Activated CD4-positive, CD25-positive, alpha-beta regulatory T cell treated with anti-CD3 and anti-CD28 coated beads, Interleukin-2, amount 50 U/mL, for 16 hours (primary cell): ENCODE measurements at places on chromosomes 6 and 20.
A peak's percentile ranks its signal among the peaks of the same experiment; 100 is the strongest.

DNA sequence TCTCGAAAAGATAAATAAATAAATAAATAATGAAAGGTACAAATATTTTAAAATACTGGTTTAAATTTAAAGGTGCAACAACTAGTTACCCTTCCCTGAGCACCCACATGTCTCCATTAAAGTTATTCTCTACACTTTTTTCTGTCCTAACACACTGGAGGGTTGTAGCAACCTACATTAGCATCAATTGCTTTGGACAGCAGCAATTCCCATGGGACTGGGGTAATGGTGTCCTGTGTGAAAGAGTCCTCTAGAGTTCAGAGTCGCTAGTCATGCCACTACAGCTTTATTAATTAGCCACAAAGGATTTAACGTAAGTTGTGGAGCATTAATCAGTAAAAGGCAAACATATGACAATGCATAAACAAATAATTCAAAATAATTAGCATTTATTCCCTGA, 14.1 kb upstream of the CD24 start:
- no peak for DNase-seq

- DNase-seq: no peak
Observed at GRCh38 chr6:68711386-68712000, 76.4 kb downstream of the ADGRB3 start.

DNA sequence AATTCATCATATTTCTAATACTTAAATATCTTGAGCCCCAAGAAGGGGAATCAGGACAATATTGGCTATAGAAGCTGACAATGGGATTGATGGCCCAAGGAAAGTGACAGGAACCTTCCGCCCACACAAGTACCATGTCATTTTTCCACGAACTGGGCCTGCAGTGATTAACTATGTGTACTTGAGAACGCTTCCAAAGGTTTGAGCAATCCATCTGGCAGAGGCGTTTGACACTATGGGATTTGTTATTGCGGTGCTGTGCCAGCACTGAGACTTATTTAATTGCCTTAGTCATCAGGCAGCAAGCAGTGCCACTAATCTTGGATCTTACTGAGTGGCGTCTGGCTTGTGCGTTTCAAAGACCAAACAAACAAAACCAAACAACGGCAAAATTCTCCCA, 135.6 kb upstream of the UST start:
- DNase-seq: no peak

DNA sequence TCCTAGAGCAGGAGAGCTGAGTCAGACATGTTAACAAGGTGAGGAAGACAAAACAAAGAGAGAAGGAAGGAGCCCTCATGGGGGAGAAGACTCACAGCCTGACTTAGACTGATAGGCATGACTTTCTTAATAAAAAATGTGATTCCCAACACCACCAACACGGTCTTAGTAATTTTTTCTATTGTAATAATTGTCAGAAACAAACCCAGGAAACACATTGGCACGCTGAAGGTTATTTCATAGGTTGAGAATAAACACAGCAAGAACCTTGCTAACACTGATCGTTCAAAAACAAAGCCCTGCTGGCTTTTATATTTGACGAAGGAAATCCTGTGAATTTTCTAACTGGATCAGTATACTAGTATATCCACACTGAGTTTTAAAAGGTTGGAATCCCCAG, 286.8 kb downstream of the HACE1 start:
- no peak for DNase-seq

GRCh38 chr6:155261111-155261900, 2.5 kb upstream of the CLDN20 start:
- DNase-seq: no peak

GRCh38 chr6:1584996-1585668, 24.6 kb upstream of the FOXC1 start:
- no peak for DNase-seq

GRCh38 chr6:87393026-87393622, 14.6 kb upstream of the CFAP206 start:
- DNase-seq: peak; percentile 10

DNA sequence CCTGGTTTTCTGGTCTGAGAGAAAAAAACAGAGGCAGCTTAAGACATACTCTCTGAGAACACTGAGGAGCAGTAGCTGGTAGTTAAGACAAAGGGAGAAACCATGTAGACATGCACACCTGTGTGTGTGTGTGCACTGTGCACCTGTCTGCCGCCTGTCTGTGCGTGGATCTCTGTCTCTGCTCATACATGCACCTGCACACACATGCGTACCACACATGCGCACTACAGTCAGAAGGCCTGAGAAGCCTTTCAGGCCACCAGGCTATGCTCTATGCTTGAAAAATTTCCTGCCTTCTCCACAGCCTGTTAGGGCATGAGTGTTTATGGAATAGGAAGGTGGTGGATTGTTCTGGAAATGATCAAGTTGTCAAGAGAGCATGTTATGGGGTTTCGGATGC, 103.5 kb downstream of the CDH4 start:
- no peak for DNase-seq

DNA sequence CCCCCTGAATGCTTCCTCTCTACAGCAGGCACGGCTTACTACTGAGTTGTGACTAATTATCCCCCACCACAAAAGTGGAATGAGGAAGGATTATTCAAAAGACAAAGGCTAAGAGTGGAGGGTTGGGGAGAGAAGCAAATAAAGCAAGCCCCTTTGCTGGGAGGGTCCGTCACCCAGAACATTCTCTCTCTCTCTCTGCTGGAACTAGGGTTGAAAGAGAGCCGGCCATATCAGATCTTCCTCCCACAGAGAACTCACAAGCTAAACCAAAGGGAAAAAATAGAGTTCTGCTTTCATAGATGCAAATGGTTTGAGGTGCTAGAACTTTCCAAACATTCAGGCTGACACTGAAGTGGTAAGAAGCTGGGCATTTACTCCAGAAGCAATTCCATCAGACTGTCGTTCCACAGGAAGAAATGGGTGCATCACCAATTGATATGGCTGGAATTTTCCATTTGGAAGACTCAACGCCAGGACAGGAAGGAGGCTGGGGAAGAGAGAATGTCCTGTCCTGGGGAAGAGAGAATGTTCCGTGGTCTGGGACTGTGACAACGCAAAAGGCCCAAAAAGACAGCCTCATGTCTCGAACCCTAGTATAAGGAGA, 7.9 kb downstream of the ZMYND8 start:
- no peak for DNase-seq

- DNase-seq: no peak
Observed at GRCh38 chr6:48377115-48377514, 266.1 kb upstream of the PTCHD4 start.

DNA sequence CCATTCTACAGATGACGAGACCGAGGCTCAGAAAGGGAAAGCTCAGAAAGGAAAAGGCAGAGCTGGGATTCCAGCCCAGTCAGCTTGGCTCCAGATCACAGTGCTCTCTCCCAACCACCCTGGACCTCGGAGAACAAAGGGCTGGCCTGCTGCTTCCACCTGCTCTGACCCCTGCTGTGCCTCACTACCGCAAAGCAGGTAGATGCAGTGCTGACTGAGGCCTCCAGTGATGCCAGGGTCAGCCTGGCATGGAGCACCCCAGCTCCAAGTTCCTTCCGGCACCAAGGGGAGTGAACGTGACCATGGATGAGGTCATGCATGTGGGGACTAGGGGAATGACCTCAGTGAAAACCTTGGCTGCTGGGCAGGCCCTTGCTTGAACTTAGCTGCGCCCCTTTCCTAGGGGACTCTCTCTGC, 20.7 kb upstream of the TLDC2 start:
- no peak for DNase-seq

GRCh38 chr6:148069256-148069655, 273.4 kb upstream of the SASH1 start:
- no peak for DNase-seq

DNA sequence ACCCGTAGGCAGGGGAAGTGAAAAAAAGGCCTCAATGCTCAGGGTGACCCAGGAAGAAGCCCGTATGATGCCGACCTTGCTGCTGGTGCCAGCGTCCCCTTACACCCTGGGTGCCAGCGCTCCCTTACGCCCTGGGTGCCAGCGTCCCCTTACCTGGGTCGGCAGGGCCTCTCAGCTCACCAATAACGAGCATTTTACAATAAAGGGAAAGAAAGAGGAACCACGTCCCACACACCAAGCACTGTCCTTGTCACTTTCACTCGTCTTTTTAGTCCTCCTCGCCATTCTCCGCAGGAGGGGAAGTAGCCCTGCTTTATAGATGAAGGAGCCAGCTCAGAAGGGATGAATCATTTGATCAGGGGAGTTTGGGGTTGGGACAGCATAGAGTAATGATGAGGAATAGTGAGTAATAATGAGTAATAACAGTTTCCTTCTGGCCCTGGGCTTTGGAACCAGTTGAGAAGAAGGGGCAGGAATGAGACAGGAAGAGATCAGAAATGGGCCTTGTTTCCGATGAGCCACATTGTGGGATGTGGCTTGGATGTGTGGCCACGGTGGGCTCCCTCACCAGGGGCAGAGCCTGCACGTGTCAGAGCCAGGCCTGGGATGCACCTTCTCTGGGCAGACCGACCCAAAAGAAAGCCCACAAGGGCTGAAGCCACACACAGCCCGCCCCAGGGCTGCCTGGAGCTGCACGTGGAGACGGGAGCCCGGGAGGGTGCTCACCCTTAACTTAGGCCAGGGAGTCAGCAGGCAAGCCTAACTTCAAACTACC, 75.7 kb downstream of the SYNJ2 start:
- no peak for DNase-seq

- no peak for DNase-seq
Observed at GRCh38 chr6:111050261-111051023, 36.9 kb upstream of the SLC16A10 start.

GRCh38 chr6:5302995-5303622, 41.8 kb downstream of the FARS2 start:
- DNase-seq: peak; percentile 50

DNA sequence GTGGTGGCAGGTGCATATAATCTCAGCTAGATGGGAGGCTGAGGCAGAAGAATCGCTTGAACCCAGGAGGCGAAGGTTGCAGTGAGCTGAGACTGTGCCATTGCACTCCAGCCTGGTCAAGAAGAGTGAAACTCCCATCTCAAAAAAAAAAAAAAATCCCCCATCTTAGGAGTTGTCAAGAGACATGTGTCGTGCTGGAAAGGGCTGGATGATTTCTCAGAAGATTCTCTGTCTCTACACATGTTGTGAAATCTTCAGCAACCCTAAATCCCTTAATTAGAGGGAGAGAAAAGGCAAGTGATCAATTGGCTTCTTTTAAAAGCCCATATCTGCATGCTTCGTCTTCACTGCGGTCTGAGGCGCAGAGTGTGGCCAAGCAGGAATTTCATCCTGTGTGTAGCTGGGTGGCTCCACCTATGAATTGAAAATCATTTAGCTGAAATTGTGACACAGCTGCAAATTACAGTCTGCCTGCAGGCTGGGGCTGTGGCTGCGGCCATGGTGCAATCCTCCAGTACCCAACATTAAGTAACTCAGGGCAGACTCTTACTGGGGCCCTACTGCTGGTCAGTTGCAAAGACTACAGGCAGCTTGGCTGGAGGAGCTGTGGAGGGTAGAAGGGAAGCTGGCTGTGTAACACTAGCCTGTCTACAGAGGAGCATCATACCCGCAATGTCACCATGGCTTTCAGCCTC, 3.2 kb upstream of the TGM3 start:
- DNase-seq: no peak

DNA sequence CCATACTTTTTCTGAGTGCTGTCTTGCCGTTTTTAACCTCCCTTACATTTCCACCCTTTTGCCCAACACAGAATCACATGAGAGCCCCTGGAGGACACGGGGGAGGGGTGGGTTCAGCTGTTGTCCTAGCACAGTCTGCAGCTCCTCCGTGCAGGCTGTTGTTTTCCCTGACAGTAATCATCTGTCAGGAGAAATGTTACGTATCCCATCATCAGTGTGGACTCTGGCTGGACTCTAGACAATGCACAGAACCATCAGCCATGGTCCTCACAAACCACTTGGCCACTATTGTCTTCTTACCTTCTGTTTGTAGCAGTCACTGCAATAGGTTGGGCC, 92.1 kb downstream of the RIN2 start:
- DNase-seq: no peak

GRCh38 chr6:40343318-40343876, 243.8 kb downstream of the LRFN2 start:
- DNase-seq: no peak

- DNase-seq: no peak
Observed at GRCh38 chr6:122028933-122029522, 370.4 kb upstream of the HSF2 start.

- no peak for DNase-seq
Observed at GRCh38 chr6:162728197-162728596, 423 bp downstream of the PACRG start.

- no peak for DNase-seq
Observed at GRCh38 chr6:66533921-66534404, 826.9 kb upstream of the EYS start.

GRCh38 chr6:167839755-167840154, 13.0 kb downstream of the AFDN start:
- DNase-seq: no peak

GRCh38 chr6:138654715-138655634, 118.6 kb upstream of the CCDC28A start:
- DNase-seq: no peak

- DNase-seq: no peak
Observed at GRCh38 chr6:155623450-155624178, 168.0 kb upstream of the NOX3 start.

DNA sequence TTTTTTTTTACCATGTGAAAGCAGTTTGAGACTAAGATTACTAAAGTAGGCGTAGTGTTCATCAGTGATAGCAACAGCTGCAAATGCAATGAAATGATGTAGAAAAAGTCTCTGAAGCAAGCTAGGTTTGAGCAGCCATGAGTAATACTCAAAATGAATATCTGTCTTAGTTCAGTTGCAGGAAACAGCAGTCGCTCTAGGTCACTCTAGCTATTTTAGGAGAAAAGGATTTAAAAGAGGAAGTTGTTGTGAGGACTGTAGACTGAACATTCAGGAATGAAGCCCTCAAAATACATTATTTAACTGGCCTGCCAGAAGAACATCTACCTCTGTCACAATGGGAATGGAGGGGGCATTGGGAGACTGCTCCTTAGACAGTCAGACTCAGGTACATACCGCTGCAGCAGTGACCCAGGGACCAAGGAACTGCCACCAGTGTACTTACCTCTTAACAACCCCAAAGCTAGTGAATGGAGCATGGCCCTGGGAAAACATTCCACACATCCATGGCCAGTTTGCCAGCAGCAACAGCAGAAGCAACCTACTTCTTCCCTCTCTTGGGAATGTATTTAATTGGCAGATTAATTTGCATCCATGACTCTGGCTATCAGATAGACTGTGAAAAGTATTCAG, 243.0 kb upstream of the KHDRBS2 start:
- DNase-seq: no peak

DNA sequence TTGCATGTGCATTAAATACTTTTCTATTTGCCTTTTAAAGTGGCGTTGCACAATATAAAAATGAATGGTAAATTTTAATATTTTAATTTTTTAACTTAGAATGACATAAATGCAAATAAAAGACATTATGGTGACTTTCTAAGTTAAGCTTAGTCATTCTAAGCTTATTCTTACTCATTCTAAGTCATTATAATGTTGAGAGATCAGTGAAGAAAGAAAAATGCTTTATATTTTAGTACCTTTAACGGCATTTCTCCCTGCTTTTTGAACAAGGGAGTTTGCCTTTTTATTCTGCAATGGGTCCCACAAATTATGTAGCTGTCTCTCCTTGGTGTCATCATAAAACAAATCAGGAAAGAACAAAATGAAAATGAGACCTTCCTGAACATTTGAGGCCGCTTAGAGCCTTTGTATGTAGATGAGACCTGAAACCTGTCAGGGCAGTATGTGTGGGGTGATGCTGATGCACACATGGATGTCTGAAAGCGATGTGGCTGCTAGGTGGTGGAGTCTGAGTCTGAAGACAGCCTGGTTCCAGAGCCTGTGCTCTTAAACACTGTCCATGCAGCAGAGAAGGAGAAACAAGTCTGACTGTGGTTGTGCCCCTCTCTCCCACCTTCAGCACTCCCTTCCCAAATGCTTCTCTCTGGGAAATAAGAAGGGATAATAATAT, 158.0 kb downstream of the PHF3 start:
- no peak for DNase-seq

GRCh38 chr6:134238960-134239795, 78.7 kb downstream of the SGK1 start:
- DNase-seq: no peak
